ENCODE measurements at places on chromosomes 3 and 15.
A peak's percentile ranks its signal among the peaks of the same experiment; 100 is the strongest.

DNA sequence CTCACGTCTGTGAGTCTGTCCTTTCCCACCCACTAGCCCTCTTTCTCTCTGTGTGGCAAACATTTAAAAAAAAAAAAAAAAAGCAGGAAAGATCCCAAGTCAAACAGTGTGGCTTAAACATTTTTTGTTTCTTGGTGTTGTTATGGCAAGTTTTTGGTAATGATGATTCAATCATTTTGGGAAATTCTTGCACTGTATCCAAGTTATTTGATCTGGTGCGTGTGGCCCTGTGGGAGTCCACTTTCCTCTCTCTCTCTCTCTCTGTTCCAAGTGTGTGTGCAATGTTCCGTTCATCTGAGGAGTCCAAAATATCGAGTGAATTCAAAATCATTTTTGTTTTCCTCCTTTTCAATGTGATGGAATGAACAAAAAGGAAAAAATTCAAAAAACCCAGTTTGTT is 97.7 kb downstream of the GAP43 start:
- no peak for DNase-seq

- DNase-seq = no peak
Observed at GRCh38 chr3:161414907-161415306, 43.6 kb upstream of the SPTSSB start.

GRCh38 chr15:81326466-81327212 is 2.7 kb upstream of the STARD5 start:
- no peak for DNase-seq

DNA sequence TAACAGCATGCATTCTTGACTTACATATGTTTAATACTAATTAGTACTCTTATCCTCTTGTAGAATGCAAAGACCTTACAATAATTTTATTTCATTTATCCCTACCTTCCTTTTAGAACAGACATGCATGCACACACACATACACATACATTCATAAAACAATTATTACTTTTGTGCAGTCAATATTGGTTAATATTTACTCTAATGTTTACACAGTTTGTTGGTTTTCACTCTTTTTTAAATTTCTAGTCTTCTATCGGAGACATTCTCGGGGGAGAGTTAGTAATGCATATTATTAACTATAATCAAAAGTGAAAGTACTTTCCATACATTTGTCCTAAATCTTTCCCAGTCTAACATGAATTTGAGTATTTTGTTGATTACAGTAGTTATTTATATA is 317.7 kb upstream of the DPH6 start:
- DNase-seq = no peak

DNA sequence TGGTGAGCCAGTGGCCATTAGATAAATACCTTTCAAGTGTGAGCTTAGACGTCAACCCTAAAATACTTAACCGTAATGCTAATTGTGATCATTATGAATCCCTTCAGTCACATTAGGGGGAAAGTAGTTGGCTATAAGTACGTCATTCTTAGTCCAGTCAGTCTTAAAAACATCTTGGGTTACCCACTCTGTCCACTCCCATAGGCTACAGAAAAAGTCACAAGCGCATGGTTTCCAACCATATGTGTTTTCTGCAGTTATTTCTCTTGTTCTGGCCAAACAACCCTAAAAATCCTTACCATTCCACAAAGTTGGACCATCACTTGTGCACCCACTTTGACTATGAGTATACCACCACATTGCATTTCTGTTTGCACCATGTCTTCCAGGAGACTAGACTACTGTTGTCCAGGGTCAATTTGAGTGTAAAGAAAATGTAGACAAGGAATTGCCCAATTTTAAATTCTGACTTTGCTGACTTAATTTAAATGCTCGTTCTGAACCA is 3.3 kb downstream of the RPL15 start:
- DNase-seq = no peak

DNA sequence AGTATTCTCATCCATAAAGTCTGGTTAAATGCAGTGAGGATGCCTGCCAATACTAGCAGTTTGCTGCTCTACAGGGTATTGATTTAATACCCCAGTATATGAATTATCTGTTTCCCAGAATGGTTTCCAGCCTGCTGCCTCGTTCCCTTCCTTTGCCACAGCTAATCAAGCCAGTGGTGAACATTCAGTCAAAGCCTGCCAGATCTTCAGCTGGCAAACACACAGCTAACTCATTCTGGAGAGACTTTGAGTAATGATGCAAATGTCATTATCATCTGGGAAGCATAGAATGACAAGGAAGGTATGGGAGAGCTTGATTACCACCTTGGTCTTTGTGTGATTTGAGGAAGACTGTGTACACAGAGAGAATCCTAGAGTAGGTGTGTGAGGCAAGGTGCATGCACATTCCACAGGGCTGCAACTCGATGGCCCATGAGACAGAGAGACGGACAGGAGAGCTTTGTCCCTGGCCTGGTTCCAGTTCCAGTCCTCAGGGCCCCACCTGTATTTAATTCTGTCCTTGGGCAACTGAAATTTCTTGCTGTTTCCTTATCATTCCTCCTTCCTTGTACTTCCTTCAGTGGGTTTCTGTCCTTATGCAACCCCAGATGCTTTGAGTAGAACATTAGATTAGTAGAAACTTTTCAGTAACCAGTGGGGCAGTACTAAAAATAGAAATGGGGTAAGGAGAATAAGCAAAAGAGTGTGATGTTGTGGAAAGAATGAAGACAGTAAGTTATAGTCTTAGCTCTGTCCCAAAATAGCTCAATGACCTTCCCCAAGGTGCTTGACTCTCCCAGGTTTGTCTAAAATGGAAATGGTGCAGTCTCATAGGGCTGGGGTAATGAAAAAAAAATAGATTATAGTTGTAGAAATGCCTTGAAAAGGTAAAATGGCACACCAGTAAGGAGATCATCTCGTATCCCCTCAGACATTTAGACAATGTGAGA is 72.5 kb downstream of the MITF start:
- no peak for DNase-seq

GRCh38 chr3:169865176-169865767 is 4.5 kb downstream of the LRRC31 start:
- peak; percentile 9 for DNase-seq

GRCh38 chr3:169648451-169648850 is 15.1 kb downstream of the MECOM start:
- no peak for DNase-seq

DNA sequence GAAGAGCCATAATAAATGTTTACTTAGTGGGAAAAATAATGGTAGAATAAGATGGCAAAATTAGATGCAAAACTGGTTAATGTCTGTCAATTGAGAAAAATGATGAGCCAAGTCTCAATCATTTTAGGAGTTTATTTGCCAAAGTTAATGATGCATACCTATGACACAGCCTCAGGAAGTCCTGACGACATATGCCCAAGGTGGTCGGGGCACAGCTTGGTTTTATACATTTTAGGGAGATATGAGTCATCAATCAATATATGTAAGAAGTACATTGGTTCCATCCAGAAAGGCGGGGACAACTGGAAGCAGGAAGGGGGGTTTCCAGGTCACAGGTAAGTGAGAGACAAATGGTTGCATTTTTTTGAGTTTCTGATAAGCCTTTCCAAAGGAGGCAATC is 31.5 kb downstream of the CLEC3B start:
- DNase-seq = no peak

DNA sequence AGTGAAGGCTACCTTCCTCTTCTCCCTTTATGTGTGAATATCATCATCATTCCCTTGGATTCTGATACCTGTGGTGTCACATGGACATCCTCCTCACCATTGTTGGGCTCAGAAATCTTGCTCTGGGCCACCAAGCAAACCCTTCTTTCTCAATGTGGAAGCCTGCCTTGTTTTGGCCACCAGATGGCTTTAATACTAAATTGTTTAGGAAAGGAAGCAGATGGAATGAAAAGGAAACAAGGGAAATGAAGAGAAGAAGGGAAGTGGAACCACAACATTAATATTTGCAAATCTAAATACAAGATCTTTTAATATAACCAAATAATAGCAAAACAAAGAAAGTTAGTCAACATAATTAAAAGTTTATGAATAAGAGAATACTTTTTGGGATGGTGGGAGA is 14.0 kb downstream of the FAM227B start:
- DNase-seq = no peak

DNA sequence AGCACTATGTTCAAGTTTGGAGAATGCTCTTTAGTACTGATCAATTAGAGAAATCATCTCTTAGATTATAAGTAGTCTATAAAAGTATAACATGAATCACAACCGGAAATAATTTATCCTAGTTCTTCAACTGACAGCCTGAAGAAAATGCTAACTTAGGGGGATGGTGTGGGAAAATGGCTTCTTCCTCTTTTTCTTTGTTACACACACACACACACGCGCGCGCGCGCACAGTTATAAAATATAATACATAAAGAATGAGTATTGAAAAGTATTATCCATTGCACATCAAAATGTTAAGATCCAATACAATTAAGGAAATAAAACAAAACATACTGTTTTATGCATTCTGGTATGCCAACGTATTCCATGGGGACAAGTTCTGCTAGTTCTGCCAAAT is 11.2 kb upstream of the GTF2A2 start:
- no peak for DNase-seq

- DNase-seq = no peak
Observed at GRCh38 chr3:179921500-179921899, 115.2 kb downstream of the PEX5L start.

- DNase-seq = no peak
Observed at GRCh38 chr3:125151916-125152315, 60.6 kb downstream of the SLC12A8 start.

- DNase-seq = no peak
Observed at GRCh38 chr3:16124636-16125035, 49.8 kb upstream of the GALNT15 start.

DNA sequence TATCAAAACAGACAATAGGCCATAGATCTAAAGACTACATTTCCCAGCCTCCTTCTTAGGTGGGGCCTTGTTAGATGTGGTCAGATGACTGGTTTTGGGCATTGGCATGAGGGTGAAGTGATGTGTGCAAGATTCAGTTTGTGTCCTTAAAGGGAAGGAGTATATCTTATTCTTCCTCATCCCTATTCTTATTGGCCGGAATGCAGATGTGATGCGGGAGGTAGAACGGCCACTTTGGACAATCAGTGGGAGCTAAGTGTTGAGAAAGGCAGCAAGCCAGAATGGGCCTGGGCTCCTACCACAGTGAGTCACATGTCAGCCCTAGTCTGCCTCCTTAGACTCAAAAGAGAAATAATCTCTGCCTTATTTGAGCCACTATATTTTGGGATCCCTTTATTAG is 89.8 kb upstream of the MEX3B start:
- no peak for DNase-seq
